ENCODE measurements at places on chromosomes 7 and 10.

- DNase-seq = no peak
Measured at GRCh38 chr10:122915700-122916099, 5.3 kb downstream of the FAM24A start.

GRCh38 chr10:126611303-126611702, 59.2 kb downstream of the C10orf90 start:
- DNase-seq = no peak

DNA sequence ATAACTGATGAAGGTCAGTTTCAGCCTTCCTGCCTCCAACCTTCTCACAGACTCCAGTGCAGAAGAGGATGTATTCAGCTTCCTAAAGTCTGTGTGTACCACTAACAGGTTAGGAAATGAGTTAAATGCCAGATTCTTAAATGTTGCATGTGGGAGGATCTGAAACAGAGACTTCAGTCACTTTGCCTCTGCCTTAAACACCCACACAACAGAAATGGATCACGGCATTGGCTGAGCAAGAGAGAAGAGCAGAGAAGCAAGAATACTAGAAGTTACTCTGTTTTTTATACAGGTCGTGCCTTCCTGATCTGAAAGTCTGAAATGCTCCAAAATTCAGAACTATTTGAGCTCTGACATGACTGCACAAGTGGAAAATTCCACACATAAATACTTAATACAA, 98.9 kb upstream of the ARHGAP21 start:
- DNase-seq = no peak

DNA sequence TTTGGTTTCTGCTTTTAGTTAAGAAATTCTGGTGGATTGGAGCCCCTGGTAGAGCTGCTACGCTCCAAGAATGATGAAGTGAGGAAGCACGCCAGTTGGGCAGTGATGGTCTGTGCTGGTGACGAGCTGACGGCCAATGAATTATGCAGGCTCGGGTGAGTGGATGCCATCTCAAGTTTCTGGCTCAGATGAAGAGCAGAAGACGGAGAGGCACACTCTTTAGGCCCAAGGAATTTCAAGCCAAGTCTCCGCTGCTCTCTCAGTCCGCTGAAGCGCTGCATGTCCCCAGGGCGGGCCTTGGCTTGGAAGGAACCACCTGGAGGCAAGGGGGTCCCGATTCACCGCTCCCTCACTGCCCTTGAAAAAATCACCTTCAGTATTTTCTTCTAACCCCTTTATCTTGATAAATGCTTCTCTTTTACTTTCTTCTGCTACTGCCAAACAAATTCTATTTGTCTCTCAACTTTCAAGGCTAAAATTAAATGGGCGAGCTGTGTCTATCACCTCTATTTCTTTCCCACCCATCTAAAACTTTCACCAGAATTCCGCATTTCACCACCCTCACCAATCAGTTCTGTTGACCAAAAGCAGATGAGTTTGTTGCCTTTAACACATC, 74.2 kb downstream of the ARMC3 start:
- DNase-seq = peak; percentile 74

DNA sequence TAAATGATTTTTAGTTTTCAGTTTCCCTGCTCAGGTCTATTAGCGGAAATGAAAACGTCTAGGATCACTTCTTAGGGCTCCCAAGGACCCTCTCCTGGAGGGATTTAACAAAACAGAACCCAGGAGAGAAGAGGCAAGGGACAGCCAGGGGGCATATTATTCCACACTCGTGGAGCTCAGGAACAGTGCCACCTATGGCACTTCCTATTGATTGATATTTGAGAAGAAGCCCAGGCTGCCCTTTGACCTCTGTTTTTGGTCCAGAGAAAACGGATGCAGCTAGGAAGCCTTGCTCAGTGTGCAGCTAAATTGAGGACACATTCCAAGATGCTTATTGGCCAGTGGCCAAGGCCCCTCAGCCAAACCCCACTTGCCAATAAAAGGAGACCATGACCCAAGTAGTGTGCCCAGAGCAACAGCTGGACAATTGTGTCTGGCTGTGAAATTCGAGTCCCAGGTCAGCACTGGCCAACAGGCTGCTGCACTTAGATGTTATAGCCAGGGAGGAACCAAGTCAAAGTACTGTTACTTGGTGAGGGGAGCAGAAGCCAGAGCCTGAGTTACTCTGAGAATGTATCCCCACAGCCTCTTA, 24.0 kb upstream of the GPNMB start:
- DNase-seq = no peak

DNA sequence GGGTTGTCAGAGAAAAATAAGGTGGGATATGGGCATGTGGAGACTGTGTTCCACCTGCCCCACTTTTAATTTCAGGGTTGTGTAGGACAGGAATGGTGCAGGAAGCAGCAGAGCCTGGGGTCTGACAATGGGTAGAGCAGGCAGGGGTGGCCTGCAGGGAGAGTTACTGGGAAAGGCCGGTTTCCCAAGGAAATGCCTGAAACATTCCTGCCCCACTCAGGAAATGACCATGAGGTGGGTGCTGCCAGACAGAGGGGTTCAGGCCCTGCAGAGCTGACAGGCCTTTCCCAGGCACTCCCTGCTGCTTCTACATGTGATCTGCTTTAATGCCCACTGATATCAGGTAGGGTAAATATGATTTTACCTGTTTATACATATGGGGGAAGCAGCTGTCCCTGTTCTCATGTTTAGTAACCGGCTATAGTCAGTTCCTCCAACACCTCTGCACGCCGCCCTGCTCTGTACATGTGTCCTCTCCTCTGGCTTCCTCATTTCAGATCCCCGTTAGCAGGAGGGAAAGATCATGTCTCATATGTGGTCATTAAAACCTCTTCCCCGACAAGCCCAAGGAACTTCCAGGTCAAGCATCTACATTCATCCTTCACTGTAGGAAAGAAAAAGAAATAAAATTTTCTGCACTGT, 118.6 kb upstream of the PRSS58 start:
- no peak for DNase-seq

- no peak for DNase-seq
Measured at GRCh38 chr10:124321433-124322089, 97.2 kb downstream of the OAT start.

DNA sequence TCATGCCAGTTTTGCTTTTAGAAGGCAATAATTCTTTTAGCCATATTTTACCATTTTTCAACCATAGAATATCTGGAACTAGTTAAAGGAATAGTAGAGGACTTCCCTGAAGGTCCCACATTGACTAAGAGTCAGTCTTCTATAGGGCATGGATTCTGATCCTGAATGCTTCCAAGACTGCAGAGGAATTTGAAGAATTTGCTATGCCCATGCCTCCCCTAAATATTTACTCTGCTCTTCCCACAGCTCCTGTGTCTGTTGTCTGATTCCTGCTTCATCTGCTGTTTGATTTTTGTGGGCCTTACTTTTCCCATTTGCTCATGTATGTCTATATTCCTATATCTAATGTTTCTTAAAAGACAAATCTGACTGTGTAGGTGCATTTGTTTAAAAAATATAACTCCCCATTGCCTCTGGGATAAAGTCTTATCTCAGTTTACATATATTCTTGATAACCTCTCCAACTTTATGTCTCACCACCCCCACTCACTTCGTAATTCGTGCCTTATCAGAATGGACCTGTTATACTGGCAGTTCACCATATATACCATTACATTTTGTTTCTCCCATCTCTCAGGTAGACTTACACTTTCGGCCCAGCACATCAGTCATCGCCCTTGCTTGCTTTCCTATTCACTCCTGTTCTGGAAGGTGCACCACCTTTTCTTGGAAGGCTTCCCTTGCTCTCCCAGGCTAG, 33.9 kb downstream of the LRRC4 start:
- DNase-seq = peak; percentile 62

DNA sequence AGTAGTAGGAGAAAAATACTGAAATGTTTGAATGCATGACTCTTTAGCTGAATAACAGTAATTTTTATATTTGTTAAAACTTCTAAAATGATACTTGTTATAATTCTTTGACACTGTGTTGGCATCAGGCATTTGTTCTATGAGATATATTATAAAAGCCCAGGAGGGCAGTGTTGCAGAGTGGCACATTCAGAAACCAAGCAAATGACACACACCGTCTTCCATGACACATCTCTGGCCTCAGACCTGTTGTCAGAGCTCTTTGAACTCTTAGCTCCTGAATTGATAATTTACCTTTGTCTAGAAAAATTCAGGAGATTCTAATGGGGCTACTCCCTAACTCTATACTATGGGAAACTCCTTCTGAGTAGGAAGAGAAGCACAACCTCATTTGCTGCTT, 62.4 kb upstream of the MDFIC start:
- DNase-seq = no peak

GRCh38 chr7:50835156-50835555, 52.5 kb upstream of the GRB10 start:
- no peak for DNase-seq

- peak; percentile 59 for DNase-seq
Measured at GRCh38 chr7:2870471-2870931, 26.4 kb upstream of the GNA12 start.

DNA sequence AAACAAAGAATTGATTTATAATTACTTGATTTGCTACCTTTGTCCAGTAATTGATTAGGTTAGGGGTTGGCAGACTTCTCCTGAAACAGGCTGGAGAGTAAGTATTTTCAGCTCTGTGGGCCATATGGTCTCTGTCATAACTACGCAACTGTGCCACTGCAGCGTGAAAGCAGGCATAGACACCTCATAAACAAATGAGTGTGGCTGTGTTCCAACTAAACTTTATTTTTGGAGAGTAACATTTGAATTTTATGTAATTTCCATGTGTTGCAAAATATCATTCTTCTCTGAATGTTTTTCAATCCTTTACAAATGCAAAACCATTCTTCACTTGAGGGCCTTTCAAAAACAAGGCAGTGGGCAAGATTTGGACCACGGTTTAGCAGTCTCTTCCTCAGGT, 76.9 kb downstream of the GALNT17 start:
- DNase-seq = no peak

DNA sequence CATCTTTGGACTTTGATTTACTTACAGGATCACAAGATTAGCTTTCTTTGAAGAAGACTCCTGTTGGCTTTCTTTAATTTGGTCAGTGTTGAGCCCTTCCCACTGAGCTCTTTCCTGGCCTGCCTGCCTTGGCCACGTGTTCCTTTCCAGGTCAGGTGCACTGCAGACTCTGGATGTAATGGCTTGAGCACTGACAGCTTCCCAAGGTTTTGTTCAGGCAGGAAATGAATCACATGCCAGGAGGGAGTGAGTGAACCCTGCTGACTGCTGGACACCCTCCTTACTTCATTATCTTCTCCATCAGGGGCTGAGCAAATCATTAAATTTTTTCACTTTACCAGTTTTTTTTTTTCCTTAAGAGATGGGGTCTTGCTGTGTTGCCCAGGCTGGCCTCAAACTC, 29.8 kb downstream of the SNX10 start:
- DNase-seq = no peak

- DNase-seq = no peak
Measured at GRCh38 chr10:127343821-127344220, 147.4 kb upstream of the INSYN2A start.

- peak; percentile 82 for DNase-seq
Measured at GRCh38 chr10:101536800-101537199, 51.3 kb downstream of the POLL start.

DNA sequence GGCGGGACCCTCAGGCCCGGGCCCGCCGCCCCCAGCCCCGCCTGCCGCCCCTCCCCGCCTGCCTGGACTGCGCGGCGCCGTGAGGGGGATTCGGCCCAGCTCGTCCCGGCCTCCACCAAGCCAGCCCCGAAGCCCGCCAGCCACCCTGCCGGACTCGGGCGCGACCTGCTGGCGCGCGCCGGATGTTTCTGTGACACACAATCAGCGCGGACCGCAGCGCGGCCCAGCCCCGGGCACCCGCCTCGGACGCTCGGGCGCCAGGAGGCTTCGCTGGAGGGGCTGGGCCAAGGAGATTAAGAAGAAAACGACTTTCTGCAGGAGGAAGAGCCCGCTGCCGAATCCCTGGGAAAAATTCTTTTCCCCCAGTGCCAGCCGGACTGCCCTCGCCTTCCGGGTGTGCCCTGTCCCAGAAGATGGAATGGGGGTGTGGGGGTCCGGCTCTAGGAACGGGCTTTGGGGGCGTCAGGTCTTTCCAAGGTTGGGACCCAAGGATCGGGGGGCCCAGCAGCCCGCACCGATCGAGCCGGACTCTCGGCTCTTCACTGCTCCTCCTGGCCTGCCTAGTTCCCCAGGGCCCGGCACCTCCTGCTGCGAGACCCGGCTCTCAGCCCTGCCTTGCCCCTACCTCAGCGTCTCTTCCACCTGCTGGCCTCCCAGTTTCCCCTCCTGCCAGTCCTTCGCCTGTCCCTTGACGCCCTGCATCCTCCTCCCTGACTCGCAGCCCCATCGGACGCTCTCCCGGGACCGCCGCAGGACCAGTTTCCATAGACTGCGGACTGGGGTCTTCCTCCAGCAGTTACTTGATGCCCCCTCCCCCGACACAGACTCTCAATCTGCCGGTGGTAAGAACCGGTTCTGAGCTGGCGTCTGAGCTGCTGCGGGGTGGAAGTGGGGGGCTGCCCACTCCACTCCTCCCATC, 82.7 kb downstream of the PAX2 start:
- peak; percentile 77 for DNase-seq

- DNase-seq = peak; percentile 77
Measured at GRCh38 chr10:89217057-89217990, 10.2 kb upstream of the CH25H start.

DNA sequence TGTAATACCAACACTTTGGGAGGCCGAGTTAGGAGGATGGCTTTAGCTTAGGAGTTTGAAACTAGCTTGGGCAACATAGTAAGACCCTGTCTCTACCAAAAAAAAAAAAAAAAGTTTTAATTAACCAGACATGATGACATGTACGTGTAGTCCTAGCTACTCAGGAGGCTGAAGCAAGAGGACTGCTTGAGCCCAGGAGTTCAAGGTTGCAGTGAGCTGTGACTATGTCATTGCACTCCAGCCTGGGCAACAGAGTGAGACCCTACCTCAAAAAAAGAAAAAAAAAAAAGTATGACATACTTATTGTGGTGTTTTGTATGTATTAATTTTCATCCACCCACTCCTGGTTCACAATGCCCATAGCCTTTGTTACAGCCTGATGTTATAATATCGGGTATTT, 69.7 kb downstream of the GSAP start:
- no peak for DNase-seq

All from GM23338 (cell line).